Brain microvascular endothelial cell (primary cell): ENCODE measurements at places on chromosomes 5 and 9.
A peak's percentile ranks its signal among the peaks of the same experiment; 100 is the strongest.

DNA sequence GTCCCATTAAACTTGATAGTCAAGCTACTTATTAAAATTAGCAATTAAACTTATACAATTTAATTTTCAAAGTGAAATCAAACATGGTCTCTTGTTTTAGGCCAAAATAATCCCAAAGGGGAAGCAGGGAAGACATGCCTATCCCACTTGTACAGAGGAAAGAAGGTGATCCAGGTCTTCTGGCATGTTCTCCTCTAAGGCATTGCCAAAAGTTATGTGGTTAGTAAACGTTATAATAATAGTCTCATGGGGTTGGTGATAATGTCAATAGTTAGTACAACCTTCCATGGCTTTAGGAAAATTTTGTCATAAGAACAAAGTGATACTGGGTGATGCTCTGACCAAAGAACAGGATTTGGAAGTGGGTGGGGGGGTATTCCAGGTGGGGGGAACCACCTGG lies 52.8 kb downstream of the ROR2 start:
- no peak for DNase-seq

GRCh38 chr9:5357431-5358105 lies 17.9 kb upstream of the RLN1 start:
- no peak for DNase-seq

GRCh38 chr9:109193974-109194556 lies 27.0 kb upstream of the FRRS1L start:
- peak; percentile 12 for DNase-seq

DNA sequence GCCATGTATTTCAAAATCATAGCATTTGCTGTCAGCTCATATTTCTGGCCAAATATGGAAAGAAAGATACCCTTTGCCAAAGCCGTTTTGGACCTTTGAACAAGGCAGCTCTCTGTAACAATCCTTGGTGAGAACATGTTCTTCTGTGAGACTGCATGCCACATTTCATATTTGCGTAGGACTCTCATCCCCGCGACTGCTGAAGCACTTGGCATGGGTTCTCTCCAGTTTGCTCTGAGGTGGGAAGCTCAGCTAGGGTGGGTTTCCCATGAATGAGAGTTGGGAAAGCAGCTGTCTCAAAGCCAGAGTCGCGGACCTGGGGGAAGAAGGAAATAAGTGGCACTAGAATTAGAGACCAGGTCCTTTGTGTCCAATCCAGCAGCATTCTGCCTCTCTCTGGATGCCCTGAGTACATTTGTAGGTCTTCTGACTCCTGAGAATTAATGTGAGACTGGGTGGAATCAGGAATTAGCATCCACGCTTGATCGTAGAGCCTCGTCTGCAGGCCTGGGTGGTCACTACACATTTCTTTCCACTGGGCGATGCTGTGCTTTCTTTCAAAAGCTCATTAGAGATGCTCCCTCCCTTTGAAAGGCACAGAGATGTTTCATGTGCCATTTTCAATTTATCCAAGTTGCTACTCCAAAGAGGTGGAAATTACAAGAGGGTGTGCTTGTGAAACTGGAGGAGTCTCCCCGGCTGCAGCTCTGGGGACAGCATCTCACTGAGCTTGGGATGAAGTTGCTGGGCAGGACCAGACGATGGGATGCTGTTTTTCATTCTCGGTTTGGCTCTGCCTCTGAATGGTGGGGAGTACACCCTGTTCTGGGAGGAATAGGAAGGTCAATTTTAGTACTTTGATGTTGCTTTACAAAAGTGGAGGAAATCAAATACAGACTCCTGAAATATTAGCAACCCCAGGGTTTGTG lies 197.2 kb downstream of the GADD45G start:
- DNase-seq = no peak

- no peak for DNase-seq
These were observed 85.4 kb upstream of the SMARCA2 start for GRCh38 chr9:1929722-1930244.

GRCh38 chr5:32843531-32843895 lies 132.4 kb downstream of the NPR3 start:
- DNase-seq = no peak

- peak; percentile 88 for DNase-seq
These were observed 54.1 kb downstream of the FER start for GRCh38 chr5:108801776-108802175.

DNA sequence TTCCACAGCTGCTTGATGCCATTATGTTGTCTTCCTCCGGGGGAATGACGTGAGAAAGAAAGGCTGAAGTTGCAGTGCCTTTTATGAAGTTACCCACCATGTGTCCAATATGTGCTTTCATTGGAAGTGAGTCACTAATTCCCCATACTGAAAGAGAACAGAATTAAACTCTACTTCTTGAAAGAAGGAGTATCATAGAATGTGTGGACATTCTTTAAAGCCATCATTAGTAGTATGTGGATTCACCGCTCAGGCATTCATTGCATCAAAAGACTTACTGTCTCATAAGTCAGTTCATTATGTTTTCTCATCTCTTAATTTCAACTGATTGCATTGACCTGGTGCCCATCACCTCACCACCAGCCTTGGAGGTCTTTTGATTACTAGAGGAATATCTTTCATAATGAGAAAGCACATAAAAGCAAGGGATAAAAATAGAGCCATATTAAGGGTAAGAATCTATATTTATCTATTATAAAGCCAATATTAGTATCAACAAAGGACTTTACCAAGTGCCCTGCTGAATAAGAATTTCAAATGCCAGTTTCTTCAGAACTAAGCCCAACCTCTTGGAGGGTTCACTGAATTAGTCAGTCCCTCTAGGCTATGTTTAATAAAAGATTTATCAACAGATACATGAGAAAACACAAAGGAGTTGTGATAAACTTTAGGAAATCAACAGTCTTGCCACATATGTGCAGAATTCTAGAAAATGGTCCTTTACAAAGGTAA lies 516.1 kb downstream of the NTRK2 start:
- no peak for DNase-seq

GRCh38 chr9:16871336-16872151 lies 1.1 kb upstream of the BNC2 start:
- DNase-seq = peak; percentile 85

GRCh38 chr9:109313351-109313750 lies 7.5 kb downstream of the EPB41L4B start:
- no peak for DNase-seq

GRCh38 chr5:124457901-124458300 lies 288.5 kb downstream of the ZNF608 start:
- DNase-seq = no peak

GRCh38 chr5:120062515-120062917 lies 401.6 kb upstream of the PRR16 start:
- DNase-seq = peak; percentile 45

- no peak for DNase-seq
These were observed 72.1 kb upstream of the ZNF618 start for GRCh38 chr9:113803811-113804589.

DNA sequence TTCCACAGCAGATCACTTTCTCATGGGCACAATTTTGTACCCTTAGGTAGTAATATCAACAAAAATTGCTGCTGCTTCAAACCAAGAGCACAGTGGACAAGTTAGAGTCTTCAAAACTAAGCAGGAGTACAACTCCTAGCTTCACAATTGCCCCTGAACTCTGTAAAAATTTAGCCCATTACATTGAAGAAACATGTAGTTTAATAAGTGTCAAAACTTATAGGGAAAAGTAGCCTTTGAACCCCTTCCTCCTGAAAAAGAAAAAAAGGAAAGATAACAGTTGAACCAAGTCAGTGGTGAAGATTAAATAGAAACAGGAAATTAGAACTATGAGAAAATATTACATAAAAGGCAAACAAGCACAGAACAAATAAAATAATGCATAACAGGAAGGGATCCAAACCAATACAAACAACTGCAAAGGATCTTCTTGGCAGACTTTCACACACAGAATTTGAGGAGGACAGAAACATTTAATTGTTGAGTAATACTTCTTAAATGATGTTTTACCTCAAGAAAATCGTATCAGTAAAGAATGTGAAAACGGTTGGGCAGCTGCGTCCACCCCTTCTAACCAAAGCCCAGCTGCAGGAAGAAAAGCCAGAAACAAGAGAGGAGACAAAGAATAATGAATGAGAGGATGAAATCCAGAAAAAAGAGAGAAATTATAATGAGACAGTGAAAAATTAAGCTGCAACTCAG lies 636.0 kb downstream of the NR2F1-AS1 start:
- peak; percentile 55 for DNase-seq

- DNase-seq = no peak
These were observed 448.0 kb downstream of the CCDC171 start for GRCh38 chr9:16000811-16001210.

GRCh38 chr5:52300703-52301372 lies 486.9 kb upstream of the ITGA1 start:
- no peak for DNase-seq

DNA sequence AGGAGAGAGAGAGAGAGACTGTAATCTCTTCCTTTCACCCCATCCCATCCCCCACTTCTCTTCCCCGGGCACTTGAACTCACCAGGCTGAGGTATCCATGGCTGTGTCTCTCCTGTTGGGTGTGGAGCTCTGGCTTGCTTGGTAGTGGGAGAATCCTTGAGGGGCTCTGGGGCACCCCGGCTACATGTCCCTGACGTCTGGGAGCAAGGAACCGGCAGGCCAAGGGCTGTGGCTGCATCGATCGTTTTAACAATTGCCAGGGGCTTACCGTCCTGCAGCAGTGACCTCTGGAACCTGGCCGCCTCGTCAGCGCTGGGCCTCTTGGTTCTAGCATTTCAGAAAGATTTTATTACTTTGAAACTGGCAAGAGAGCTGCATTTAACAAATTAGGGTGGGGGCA lies 30.0 kb downstream of the FGF18 start:
- no peak for DNase-seq

- no peak for DNase-seq
These were observed 9.9 kb downstream of the DOLK start for GRCh38 chr9:128937310-128938165.

DNA sequence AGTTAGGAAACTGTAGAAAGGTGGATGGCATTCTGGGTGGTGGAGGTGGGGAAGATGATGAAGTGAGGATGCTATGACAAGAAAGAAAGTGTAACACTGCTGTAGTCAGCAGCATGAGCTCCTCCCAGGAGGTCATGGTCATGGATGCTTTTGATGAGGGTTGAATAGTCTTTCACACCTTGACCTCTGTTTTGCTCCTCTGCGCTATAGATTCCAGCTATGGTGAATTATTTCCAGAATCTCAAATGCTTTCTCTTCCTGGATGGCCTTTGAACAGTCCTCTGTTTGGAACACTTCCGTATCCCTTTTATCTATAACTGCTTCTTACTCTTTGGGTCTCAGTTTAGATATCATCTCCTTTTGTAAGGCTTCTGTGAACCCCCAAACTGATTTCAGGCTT lies 165.9 kb upstream of the PPP1R2B start:
- DNase-seq = no peak

GRCh38 chr5:83000428-83000827 lies 76.8 kb downstream of the TMEM167A start:
- DNase-seq = no peak

DNA sequence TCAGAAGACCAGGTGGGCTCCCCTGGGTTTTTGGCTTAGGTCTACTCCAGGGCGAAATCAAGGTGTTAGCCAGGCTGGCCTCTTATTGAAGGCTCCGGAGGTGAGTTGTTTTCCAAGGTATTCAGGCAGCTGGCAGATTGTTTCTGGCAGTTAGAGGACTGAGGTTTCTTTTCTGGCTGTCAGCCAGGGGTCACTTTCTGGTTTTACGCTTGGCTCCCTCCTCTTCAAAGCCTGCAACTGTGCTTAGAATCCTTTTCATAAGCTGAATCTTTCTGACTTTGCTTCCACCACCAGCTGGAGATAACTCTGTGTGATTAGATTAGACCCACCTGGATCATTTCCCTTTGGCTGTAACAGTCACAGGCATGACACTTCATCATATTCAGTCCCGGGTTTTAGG lies 24.6 kb downstream of the RFK start:
- DNase-seq = peak; percentile 49

DNA sequence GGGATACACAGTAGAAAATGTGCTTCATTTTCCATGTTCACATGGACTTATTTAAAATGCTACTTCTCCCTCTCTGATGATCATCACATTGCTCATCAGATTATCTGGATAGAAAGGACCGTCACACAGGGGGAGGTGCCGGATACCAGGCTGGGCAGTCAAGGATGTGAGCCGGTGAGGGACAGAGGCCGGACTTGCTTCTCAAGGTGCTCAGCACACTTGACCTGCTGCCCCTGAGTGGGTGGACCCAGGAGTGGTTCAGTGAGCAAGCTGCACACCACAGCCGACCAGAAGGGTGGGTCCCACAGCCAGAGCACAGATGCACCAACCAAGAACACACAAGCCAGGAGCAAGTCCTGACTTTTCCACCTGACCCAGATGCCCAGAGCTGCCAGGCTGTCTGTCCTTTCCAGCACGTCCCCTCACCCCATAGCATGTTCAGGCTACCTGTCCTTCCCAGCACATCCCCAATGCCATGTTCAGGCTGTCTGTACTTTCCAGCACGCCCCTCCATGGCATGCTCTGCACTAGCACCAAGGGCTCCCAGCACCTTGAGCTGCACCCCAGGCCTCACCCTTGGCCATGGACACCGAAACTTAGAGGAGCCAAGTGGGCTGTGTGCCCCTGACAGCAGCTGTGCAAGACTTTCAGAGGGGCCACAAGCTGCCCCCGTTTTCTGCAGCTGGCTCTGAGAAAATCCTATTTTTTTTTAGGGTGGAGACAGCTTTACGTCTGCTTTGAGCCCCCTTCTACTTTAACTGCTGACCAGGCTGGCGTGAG lies 77.8 kb downstream of the SECISBP2 start:
- no peak for DNase-seq

GRCh38 chr5:89351975-89352374 lies 469.0 kb upstream of the MEF2C start:
- no peak for DNase-seq

DNA sequence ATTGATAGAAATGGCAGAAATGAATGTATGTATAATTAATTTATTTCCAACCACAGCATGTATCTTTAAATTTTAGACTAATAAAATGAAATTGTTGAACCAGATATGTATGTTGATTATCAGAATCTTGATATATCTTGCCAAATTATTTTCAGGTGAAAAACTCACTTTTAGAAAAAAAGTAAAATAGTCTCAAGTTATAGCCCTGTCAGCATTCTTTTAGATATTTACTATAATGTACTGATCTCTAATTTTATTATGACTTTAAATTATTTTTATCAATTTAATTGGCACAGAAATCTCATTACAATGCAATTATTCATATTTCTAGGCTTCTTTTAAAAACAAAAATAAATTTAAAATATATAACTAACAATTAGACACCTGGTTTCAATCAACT lies 1990.4 kb upstream of the CDH6 start:
- no peak for DNase-seq
